ENCODE measurements at places on chromosomes 2 and 18. TPM values are rescaled to one million over a fixed set of nuclear protein-coding genes. Genes with fewer than 3 reads are reported as not detected.

Gene TMEM163
- total RNA-seq: 2.2 TPM

DNA sequence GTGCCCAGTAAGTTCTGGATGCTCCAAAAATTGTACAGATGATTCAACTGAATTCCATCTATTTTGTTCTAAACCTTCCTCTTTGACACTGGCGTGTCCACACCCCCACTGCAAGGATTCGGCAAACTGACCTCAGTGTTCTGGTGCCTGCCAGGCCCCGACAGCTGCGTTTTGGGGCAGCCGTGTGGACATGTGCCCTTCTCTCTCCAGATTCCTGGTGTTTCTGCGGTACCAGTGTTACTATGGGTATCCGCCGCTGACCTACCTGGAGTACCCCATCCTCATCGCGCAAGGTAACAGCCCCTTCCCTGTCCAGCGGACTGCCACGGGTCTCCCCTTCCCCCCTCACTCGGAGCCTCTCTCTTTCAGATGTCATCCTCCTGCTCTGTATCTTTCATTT lies 5.0 kb downstream of the SLC66A3 start:
- DNase-seq: no peak

DNA sequence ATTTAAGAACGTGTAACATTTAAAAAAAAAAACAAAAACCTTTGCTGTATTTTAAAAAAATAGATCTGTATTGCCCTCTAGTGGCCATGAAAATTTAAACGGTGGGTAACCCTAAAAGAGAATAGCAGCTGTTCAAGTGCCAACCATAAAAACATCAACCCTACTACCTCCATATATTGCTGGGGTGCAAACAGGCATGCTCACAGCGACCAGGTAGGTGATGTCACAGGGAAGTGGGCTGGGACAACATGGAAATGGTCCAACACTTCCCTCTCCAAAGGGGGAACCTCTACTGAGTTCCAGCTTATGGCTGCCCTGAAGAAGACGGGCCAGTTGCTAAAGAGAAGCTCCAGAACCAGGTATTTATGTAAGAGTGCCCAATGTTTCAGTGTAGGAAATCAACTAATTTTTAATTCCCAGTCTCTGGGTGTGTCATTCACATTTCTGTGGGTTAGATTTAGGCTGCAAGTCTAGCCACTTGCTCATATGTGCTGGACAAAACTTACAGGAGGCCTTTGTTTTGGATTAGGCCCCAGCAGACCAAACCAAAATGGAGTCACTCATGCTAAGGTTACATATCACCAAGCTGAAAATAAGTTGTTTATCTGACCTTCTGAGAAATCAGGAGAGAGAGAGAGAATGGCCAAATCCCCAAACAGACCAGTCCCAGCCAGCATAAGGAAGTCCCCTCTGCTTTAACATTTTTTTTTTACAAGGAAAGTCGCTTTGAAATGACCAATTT lies 54.5 kb downstream of the SKA1 start:
- no peak for DNase-seq

DNA sequence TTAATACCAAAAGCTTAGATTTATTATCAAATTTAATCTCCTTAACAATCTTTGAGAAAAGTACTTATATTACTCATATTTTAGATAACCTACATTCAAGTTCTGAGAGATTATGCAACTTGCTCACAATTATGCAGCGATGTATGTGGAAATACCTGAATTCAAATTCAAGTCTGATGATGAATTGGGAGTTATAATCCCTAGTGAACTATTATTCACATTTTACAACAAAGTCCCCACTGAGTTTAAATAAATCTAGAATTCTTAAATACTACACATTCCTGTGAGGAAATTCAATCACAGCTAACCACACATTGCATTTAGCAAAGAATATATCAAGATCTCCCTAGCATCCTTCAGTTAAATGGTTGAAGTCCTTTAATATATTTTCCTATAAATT lies 278.4 kb downstream of the NOL4 start:
- no peak for DNase-seq

DNA sequence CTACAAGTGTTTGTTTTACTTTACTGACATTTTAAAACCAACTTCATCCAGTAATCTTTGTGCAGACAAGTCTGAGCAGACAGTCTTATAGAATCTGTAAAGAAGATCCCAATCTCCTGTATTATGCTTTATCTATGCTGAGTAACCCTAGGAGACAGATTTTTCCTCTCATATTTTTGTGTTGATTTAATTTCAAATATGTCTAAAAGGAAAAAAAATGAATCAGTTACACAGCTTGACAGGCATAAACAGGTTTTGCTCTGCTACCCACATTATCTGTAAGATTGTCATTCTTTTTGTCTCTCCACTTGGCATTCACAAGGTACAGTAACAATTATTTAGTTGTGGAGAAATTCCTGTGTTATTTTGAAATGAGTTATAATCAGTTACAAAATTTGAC lies 415.0 kb downstream of the NYAP2 start:
- no peak for DNase-seq

- no peak for DNase-seq
These were observed 43.5 kb downstream of the SLC35F5 start for GRCh38 chr2:113712941-113713340.

- peak; percentile 8 for DNase-seq
These were observed 84.3 kb downstream of the MAP3K20 start for GRCh38 chr2:173159791-173160463.

DNA sequence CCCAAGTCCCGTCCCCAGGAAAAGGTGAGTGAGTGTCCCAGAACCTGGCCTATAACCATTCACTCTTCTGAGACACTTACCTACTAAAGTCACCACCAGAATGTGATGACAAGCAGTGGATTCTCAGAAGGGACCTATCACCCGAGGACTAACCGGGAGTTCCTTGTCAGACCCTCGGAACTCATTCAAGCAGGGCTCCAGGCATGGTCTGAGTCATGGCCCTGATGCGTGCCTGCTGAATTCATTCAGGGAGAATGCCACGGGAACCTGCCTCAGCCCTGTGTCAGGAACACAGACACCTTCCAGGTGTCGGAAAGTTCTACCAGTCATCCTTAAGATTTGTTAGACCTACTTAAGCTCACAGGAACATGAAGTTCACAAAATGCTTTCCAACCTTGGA lies 29.8 kb downstream of the ALPK2 start:
- DNase-seq: no peak

- no peak for DNase-seq
These were observed 23.6 kb upstream of the LHCGR start for GRCh38 chr2:48779019-48779716.

DNA sequence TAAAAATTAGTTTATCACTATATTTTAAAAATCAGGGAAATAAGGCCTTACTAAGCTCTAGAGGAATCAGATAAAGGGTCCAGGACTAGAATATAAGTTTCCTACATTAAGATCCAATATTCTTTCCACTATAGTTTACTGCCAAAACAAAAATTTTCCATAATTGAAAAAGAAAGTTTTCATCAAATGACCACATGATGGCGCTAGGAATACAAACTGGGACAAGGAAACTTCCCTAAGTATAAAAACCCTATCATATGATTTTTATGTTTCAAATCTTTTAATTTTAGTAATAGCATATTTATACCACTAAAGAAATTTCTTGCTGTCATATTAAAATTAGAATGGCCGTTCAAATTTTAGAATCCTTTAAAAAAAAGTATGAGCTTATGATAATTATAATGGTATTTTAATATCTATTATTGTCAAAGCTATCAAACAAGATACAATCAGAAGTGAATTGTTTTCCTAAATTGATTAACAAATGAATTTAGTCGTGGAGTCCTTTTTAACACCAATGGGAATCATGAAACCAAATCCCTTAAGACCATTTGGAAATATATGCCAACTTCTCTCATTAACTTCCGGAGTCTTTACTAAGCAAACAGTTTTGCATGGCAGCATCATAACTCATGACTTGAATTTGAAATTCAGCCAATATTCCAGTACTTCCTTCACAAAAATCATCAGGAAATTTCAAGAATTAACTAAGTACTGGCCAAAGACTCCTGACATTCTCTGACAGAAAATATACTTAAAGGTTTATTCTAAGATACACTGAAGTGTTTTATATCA lies 70.3 kb downstream of the SCN1A start:
- DNase-seq: peak; percentile 54

Data from pulmonary artery endothelial cell (primary cell).